ENCODE measurements at places on chromosomes 4 and X.

DNA sequence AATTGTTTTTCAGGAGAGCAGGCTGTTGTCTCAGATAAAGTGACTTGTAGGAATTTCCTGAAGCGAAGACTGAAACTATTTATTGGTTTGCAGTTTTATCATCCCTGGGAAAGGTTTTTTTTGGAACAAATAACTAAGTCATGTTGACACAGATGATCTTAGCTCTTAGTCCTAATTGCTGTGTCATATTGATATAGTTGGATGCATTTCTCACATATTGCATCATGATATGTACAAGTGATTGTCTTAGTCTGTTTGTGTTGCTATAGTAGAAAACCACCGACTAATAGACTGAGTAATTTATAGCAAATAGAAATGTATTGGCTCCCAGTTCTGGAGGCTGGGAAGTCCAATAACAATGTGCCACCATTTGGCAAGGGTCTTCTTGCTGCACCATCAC is 397.5 kb upstream of the PPP1R2C start:
- DNase-seq = no peak

GRCh38 chrX:76279007-76279406 is 106.1 kb downstream of the PBDC1 start:
- peak; percentile 7 for DNase-seq

DNA sequence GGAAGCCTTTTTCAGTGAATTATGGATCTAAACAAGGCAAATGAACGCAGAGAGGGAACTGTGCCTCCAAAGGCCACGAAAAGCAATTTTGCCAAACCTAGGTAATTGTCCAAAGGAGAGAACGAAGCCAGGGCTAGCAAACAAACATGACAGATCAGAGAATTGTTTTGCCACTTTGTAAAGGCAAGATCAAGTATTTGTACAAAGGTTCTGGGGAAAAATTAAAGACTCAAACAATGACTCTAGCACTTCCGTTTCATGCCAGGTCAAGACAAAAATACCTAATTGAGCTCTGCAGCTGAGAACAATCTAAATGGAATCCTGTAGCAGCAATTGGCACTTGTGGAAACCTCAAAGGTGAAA is 8.5 kb downstream of the RBM47 start:
- DNase-seq = no peak

- DNase-seq = no peak
Observed at GRCh38 chrX:97057349-97057909, 173.7 kb downstream of the RPA4 start.

GRCh38 chr4:98728433-98728832 is 70.0 kb upstream of the TSPAN5 start:
- no peak for DNase-seq

Data from activated CD8-positive, alpha-beta memory T cell treated with anti-CD3 and anti-CD28 coated beads for 1 hour (primary cell).